ENCODE measurements at places on chromosomes 5 and 9.

DNA sequence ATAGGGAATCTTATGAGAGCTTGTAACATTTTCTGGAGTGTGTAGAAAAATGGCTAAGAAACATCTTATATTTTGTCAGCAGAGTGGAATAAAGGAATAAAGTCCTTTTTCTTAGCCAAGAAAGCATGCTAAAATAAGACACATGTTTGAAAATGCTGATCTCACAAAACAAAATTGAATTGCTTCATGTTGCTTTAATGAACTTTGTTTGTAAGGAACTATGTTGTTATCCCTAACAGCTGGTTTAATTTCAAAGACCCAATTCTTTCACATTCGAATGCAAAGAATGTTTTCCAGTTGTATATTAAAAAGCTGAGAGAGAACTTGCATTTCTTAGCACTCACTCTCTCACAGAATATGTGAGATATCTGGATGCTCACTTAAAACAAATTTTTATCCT, 107.6 kb downstream of the MUSK start:
- no peak for DNase-seq

DNA sequence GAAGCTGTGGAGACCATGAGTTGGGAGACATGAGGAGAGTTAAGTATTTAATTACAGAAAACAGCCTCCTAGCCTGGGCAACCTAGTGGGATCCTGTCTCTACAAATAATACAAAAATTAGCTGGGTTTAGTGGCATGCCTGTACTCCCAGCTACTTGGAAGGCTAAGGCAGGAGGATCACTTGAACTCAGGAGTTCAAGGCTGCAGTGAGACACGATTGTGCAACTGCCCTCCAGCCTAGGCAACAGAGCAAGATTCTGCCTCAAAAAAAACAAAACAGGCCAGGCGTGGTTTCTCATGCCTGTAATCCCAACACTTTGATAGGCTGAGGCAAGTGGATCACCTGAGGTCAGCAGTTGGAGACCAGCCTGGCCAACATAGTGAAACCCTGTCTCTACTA, 52.6 kb downstream of the AQP7 start:
- no peak for DNase-seq

- no peak for DNase-seq
Observed at GRCh38 chr5:158797498-158797845, 302.2 kb downstream of the EBF1 start.

DNA sequence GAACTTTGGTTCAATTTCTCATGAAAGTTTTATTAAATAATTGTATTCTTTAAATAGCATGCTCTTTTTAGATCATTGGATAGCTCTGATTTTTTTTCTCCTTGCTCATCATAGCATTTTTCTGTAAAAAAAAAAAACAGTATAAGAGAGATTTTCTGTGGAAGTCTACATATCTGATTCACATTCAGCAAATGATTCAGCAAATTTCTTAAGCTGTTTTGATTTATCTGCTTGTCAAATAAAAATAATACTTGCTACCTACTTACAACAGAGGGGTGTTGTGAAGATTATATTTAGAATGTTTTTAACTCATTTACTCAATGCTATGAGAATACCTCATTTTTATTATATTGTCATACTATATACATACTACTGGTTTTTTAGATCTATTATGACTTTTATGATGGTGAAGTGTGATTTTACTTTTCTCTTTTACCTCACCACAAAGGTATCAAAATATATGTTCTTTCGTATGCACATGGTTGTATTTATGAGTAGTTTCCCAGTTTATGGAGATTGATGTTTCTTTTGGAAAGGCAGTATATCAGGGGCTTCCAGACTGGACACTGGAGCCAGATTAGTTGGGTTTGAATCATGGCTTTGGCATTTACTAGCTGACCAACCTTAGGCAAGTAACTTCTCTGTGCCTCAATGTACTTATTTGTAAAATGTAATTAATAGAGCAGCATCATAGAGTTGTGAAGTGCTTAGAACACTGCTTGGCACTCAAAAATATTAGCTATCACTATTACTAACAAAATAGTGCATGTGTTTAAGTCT, 25.5 kb downstream of the TNPO1 start:
- no peak for DNase-seq

DNA sequence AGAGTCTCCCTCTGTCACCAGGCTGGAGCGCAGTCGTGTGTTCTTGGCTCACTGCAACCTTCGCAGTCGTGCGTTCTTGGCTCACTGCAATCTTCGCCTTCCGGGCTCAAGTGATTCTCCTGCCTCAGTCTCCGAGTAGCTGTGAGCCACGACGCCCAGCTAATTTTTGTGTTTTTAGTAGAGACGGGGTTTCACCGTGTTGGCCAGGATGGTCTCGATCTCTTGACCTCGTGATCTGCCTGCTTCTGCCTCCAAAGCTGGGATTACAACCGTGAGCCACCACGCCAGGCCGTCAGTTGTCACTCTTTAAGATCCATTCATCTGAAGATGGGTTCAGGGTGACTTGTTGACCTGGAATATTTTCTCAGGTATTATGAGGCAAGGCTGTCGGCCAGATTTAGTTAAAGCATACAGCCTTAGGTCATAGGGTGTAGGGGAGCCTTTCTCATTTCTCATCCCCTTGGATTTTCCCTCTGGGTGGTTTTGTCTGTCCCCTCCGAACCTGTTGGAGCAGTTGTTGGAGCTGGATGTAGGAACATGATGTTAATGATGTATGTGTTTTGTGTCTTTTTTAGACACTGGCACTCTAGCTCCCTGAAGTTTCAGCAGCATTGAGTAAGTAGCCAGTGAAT, 1.6 kb downstream of the SLC22A5 start:
- DNase-seq: no peak

DNA sequence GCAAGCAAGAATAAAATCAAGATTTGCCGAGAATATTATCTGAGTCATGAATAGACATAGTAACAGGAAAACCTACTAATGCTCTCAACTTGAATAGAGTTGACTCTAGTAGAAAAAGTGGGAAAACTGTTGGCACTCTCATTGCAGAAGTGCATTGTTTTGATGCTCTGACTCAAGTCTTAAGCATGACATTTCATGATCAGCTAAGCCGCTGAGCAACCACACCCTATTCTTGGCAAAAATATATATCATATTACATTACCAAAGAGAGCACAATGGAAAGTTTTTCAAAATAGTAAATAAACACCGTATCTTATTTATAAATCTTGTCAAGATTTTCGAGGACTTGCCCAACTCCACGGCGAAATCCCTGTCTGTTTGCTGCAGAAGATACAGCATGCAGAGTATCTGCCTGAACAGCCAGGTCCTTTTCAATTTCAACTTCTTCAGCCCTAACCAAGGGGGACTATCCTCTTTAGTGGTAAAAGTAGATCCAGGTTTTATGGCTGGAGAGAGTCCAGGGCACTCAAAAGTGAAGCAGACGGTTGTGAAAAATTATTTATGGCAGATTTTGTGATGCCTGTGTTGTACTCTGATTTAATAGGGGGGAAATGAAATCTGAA, 13.9 kb upstream of the ADAMTSL1 start:
- DNase-seq: no peak

DNA sequence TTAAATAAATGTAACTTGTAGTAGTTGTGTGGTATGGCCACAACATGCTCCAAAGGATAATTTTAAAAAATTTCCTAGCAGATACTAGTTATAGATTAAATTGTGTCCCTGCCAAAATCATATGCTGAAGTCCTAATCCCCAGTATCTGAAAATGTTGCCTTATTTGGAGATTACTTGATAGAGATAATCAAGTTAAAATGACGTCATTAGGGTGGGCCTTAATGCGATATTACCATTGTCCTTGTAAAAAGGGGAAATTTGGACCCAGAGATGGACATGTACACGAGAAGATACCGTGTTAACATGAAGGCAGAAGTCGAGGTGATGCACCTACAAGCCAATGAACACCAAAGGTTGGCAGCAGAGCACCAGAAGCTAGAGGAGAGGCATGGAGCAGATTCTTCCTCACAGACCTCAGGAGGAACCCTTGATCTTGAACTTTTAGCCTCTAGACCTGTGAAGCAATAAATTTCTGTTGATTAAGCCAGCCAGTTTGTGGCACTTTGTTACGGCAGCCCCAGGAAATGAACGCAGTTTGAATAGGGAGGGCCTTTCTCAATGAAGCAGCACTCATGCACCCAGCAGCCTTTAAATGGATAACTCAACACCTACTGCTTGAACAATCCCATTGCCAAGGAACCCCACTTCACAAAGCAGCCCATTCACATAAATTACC, 148.9 kb downstream of the ARHGAP26 start:
- no peak for DNase-seq

DNA sequence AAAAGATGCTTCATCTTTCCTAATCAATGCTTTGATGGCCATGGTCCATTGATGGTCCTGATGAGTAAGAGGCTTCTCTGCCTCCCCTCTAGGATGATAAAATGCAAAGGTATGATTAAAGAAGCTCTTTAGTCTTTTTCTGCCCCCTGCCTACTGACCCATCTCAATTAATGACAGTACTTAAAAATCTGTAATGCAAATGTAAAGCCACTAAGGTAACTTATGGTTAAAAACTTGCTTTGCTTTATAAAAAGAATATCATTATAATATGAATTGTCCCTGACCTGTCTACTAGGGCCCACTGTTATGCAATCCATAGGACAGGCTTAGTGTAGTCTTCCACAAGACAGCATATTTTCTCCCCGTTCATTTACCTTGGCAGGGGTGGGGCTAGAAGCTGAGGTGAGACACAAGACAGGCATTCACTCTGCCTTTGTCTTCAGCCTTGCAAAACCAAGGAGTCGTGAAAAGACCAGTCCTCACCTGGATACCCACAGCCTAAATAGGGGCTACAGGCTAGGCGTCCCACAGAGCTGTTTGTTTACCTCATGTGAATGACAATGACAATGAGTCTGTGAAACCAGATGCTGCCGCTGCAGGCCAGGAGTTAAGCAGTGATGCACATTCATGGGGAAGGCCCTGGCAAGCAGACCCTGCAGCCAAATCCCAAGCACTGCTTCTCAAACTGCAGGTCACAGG, 60.4 kb downstream of the BNC2 start:
- DNase-seq: no peak

DNA sequence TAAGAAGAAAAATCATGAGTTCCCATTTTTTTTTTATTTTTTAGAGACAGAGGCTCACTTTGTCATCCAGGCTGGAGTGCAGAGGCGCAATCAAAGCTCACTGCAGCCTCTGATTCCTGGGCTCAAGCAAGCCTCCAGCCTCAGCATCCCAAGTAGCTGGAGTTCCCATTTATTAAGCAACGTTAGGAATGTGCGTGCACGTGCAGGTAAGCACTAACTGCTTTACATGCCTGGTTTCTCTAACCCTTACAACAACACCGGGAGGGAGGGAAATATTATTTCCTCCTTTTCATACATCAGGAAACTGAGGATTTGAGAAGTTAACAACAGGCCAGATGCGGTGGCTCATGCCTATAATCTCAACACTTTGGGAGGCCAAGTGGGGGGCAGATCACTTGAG, 16.3 kb upstream of the CDC23 start:
- DNase-seq: no peak

GRCh38 chr5:82346399-82347165, 68.4 kb upstream of the RPS23 start:
- DNase-seq: no peak

- no peak for DNase-seq
Observed at GRCh38 chr9:28758971-28759370, 1185.7 kb upstream of the C9orf72 start.

GRCh38 chr9:15219546-15219945, 87.5 kb downstream of the TTC39B start:
- DNase-seq: no peak

- DNase-seq: no peak
Observed at GRCh38 chr5:151077967-151078366, 2.9 kb downstream of the TNIP1 start.

DNA sequence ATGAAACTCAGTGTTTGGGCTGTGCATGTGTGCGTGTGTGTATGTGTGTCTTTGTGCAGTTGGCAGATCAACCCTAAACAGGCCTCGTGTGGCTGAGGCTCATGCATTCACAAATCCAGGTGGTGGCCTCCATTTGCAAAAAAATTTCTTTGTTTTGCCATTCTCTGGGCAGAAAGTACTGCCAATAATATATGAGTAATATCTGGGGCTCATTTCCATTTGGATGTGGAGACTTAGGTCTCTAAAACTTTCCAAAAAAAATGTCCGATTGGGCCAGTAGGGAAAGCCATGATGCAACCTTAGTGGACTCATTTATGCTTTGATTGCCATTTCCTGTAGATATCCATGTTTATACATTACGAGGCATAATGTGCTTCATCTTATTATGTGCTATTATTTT, 77.9 kb upstream of the RPS23 start:
- DNase-seq: no peak

DNA sequence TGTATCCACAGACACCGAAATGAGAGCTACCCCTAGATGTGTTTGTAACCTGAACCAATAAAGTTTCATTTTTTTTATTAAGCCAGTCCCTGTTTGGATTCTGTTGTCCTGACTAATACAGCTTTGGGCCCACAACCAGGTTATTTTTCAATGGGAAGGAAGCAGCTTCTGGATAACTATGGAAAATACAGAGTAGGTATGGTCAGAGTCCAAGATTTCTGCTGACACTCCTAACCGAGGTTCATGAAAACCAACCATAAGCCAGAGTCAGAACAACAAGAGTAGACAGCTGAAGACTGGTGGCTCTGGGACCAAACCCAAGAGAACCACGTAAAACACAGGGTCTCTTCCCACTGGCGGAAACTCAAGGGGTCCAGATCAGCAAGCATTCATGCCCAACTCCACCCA, 10.8 kb downstream of the KLF9 start:
- no peak for DNase-seq

- no peak for DNase-seq
Observed at GRCh38 chr5:160044391-160044804, 35.5 kb downstream of the TTC1 start.

DNA sequence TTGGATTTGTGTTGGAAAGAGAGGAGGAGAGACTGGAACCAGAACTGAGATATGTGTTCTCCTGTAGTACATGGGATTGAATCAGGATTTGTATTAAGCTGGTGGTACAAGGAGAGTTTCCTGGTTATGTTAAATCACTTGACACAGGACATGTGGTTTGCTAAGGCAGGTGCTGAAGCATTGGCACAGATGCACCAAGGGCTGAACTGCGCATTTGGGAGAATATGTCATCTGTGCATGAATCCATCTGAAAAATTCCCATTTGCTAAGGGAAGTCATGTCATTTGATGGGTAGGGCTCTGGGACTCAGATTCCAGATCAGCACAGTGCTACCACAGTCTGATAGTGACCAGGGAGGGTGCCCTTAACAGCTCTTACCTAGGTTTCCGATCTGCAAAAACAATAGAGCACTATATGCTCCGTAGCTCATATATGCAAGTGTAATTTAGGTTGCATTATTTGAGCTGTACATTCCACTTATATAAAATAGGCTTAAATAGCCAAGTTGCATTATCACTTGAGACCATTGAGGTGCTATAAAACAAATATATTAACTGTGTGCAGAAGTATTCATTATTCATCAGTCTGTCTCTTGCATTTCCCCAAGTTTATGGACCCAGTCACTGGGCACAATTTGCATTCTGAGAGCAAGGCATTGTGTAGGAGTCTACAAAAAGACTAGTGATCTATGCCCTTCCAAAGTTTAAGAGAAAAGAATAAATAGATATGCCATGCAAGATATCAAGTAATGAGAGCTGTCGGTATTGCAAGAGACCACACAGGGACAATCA, 55.2 kb downstream of the ADAMTS16 start:
- no peak for DNase-seq

GRCh38 chr5:2619216-2619615, 132.3 kb downstream of the IRX2 start:
- DNase-seq: no peak

- DNase-seq: no peak
Observed at GRCh38 chr9:81833563-81834345, 94.5 kb upstream of the SPATA31D4 start.

Data from GM20000 (cell line).